HuH-7 (cell line): ENCODE measurements at places on chromosomes 6 and 20.

DNA sequence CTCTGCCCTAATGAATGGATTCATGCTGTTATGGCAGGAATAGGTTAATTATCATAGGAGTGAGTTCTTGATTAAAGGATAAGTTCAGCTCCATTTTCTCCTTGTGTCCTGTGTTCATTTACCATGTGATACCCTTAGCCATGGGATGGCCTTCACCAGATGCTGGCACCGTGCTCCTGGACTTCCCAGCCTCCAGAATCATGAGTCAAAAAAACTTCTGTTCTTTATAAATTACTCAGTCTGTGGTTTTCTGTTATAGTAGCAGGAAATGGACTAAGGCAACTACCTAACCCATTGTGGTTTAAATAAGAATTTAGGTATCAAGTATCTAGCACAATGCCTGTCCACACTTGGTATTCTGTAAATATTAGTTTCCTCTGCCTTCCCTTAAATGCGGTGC is 223.5 kb downstream of the MEI4 start:
- DNase-seq = no peak

- DNase-seq = no peak
Observed at GRCh38 chr20:3318226-3318884, 79.4 kb upstream of the SLC4A11 start.

GRCh38 chr6:151254451-151255081 is 14.8 kb downstream of the AKAP12 start:
- DNase-seq = no peak

DNA sequence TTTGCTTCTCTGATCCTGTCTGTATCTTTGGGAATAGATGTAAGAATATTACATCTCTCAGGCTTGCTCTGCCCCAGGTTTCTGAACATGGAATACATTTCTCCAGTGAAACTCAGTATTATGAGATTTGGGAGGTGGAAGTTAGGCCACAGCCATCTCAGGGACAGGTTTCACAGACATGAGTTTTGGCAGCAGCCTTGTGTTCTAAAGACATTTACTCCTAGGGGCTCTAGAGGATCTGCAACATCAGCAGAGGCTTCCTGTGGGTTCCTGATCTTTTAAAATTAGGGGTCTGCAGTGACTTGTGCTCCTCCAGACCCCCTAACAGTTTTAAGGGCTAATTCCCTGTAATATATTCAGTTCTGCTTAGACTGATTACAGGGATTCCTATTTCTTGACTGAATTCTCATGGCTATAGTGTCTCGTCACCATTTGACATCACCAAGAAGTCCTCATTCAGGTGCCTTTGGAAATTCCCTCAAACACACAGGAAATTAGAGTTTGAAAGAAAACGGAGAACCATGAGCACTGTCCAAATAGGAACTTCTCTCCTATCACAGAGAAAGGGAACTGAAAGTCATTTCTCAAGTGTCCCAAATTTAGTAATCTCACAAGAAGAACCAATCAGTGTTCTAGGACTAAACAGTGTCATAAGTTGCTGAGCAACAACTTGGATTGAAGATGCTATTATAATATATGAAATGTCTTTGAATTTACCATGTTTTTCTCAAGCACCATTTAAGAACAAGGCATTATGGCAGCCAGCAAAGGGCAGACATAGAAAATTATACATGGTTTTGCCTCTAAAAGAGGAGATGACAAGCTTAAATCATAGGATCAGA is 2.5 kb upstream of the HLA-DRA start:
- DNase-seq = no peak

DNA sequence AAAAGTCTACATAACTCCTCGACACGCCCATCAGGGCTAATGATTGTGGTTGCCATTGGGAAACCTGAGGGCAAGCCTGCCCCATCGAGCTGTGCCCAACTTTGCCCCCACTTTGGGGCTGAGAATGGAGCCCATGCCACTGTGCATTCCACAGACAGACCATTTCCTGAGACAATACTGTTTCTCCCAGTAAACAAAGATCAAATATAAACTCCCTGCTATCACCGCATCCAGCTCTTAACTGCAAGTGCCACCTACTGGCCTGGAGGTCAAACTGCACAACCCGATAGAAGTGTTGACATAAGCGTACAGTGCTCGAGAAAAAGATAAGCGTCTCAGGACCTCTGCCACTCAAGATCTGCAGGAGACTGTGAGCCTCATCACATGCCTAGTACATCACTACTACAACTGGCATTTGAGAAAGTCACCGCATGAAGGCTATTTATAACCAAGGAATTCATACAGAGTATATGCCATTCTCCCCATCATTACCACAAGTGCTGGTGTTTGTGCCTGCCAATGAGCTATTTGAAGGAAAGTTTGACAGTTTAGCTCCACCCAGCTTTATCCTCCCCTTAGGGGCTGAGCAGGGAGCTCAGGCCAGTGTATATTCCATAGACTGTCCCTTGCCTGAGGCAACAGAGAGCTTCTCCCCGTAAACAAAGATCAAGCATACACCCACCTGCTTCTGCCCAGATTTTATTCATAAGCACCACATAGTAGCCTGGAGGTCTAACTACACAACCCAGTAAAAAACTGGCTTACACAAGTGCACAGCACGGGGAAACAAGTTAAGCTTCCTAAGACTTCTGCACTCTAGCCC is 4.5 kb upstream of the DEFB126 start:
- DNase-seq = peak; percentile 43

- DNase-seq = no peak
Observed at GRCh38 chr20:59830665-59831023, 102.8 kb downstream of the SYCP2 start.

DNA sequence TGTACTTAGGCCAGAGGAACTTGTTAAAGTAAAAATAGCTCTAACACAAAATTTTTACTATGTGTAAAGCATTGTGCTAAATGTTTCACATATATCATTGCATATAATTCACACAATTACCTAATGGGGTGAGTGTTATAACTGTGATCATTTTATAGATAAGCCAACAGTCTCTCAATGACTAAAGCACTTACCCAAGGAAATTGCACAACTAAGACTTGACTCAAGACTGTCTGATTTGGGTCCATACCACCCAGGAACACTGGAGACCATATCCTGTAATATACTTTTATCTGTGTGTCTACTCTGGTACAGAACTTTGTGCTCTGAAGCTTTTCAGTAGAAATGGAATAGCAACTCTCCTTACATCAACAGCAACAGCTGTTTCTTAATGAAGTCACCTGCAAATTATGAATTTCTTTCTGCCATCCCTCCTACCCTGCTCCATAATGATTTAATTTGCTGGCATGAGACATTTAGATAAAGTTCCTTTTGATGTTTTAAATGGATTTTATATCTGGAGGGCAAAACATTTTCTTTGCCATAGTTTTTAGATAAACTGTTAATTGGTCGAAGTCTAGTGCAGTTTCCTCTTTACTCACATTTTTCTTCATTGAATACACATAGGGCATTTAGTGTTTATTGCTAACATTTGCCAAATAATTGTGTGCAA is 47.5 kb downstream of the TSPYL4 start:
- DNase-seq = no peak

DNA sequence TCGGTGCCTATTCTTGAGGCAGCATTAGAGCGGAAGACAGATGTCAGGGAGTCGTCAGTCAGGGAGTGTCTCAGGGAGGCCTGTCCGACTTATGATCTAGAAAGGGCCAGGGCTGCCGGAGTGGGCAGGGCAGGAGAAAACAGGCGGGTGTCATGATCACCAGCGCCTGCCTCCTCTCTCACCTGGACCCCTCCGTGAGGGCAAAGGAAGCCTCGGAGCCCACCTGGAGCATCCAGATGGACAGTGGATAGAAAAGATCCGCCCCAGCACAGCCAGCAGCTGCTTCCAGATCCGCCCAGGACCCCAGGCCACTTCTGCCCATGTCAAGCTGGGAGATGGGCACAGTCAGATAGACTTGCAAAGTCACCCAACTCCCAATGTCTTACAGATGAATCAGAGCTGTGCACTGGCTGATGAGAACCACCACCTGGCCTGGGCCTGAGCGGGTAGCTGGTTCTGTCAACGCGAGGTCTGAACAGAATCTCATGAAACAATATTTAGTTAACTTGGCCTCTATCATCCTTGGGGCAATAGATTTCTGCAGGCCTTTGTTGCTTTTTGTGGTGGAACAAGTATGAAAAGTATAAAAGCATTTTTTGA is 22.2 kb downstream of the PSMG4 start:
- DNase-seq = no peak

GRCh38 chr20:32663335-32664011 is 10.3 kb downstream of the C20orf203 start:
- DNase-seq = no peak

DNA sequence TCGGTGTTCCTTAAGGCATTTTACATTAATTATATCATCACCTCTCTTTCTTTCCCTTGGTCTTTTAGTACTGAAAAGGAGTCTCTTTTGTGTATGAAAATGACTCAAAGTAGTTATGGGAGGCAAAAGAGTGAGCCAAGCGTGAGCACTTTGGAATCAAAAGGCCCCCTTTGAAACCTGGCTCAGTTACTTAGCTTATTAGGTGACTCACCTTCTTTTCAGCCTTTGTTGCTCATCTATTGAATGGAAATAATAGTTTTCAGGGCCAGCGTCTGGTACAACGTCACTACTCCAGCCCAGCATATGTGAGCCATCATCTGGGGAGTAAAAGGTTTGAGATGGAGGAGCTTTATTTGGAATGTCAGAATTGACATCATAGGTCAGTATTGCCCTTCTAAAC is 147.4 kb upstream of the SCGN start:
- no peak for DNase-seq

GRCh38 chr6:38310061-38310460 is 329.7 kb downstream of the BTBD9 start:
- DNase-seq = no peak

DNA sequence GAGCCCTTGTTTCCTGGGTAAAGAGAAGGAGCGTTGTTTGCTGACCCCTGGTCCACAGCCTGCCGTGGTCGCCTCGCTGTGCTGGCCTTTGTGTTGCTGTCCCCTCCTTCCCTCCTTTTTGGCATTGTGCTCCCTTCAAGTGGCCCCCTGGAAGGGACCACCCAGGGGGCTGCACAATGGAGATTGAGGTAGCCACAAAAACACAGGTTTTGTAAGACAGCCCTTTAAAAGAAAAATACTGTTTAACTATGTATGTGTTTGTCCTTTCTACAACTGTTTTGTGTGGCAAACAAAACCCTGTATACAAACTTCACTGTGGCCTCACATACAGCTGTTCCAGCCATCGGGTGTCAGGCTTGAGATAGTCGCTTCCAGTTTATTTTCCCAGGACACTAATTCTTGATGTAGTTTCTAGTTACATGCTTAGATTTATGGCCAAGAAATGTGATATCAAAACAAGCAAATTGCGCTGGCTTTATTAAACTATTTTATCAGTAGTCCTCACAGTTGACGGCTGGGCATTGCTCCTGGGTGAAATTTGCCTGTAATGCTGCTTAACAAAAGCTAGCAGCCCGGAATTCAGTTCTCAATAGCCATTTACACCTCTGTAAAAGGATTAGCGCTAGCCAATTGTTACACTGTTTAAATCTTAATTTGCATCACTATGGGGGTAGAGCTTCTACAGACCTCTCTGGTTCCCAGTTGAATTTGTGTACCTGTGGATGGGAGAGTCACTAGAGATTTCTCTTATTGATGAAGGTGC is 64.1 kb downstream of the KIZ start:
- no peak for DNase-seq

- DNase-seq = no peak
Observed at GRCh38 chr6:7406743-7407142, 17.1 kb downstream of the RIOK1 start.

- DNase-seq = no peak
Observed at GRCh38 chr6:77447254-77447653, 16.0 kb downstream of the HTR1B start.

DNA sequence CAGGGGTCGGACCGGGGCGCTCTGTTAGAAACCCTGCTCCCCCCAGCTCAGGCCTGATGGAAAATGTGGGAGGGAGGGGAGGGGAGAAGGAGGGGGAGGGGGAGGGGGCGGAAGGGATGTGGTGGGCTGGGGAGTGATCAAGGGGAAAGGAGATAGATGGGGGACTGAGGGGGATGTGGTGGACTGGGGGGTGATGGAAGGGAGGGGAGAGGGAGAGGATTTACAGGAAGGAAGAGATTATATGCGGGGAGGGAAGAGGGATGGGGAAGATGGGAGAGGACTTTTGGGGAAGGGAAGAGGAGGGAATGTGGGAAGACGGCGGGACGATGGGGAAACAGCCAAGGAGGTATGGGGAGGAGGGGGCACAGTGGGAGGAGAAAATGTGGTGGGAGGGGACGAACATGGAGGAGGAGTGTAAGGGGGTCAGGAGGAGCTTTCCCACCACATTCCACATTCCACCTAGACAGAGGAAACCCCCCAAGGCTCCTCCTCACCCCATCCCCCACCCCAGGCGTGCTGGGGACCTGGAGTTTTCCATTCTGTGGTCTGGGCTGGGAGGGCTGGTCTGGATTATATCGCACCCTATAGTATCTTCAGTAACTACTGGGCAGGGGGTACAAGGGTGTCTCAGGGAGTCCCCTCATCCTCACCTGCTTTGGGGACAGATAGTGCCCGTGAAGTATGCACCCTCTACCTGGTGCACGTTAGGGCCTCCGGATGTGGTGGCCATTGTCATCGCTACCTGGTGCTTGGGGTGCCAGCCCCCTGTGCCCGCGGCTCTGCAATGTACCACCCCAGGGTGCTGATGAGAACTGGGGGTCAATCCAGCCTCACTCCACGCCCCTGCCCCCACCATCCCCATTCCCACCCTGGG is 578 bp upstream of the PTGIS start:
- DNase-seq = no peak

DNA sequence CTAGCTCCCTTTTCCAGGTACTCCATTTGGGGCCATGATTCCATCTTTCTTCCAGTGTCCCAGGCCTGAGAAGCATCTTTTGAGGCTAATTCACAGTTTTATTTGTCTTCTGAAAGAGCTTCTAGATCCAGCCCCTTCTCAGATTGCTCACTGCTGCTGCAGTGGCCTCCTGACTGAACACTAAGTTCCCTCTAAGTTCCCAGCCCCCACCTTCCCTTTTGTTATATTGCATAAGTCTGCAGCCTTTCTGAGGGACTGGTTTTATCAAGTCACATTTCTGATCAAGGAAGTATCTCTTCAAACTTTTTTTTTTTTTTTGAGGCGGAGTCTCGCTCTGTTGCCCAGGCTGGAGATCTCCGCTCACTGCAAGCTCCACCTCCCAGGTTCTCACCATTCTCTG is 10.7 kb downstream of the MAPRE1 start:
- no peak for DNase-seq
